ENCODE measurements at places on chromosomes 3 and 15.

- no peak for DNase-seq
Observed at GRCh38 chr15:56944485-56944884, 26.0 kb downstream of the TCF12 start.

GRCh38 chr15:92655178-92655995 lies at the start of gene FAM174B:
Gene FAM174B, minus strand, starts transcription at chr15:92655775.
- no peak for DNase-seq

GRCh38 chr3:110679285-110679684 lies 392.3 kb upstream of the NECTIN3 start:
- no peak for DNase-seq

GRCh38 chr3:194687638-194688199 lies 2.0 kb downstream of the FAM43A start:
- peak; percentile 67 for DNase-seq

- no peak for DNase-seq
Observed at GRCh38 chr15:62929000-62929357, 113.6 kb upstream of the TPM1 start.

DNA sequence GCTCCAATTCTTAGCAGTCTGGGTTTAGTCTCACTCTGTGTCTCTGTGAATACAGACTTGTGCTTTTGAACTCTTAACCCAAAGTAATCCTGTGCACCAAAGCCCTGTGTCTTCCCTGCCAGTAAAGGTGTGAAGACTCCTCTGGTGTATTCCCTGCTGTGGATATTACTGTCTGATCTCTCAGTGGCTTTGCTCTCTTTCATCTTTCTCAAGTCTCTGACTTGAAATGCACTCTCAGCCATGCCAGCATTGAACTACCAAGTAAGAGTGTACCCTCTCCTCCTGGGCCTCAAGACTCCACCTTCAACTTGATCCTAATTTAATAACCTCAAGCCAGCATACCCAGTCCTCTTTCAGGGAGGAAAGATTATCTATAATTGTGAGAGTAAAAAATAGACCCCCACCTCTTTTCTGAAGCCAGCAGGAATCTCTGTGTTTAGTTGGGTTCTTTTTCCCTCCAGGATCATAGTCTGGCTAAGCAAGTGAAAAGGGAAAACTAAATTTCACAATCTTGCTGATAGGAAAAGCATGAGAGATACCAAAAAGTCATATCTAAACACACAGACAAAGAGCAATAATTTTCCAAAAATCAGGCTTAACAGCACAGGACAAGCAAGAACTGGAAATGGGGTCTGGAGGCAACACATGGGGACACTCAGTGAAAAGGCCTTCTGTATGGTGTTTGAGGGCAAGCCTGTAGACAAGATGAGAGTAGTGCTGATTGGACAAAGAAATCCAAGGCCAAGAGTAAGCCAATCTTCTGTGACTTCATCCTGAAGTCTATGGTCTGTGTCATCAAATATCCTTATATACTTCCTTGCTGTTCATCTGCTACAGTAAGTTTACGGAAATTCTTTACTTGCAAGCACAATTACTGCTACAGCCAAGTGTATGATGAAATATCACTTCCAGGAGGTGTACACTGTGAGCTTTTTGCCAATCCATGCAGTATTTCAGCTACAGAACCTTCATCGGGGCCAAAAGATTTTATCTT lies 296.1 kb upstream of the TGFBR2 start:
- DNase-seq: no peak

- DNase-seq: no peak
Observed at GRCh38 chr3:21754839-21755238, 3.8 kb upstream of the ZNF385D start.
